Airway epithelial cell (primary cell): ENCODE measurements at places on chromosomes 6 and 20. TPM values are rescaled to one million over a fixed set of nuclear protein-coding genes. Genes with fewer than 3 reads are reported as not detected.

Gene CLPSL2
- 5.1 TPM in 1 of 2 replicates, not detected in the other for total RNA-seq

Gene KHDC1
- 1.4 and 1.7 TPM in 2 replicates for total RNA-seq

Gene HACE1
- total RNA-seq, result 6.7 and 10.2 TPM in 2 replicates

Gene ACSS1
- total RNA-seq, result 1.3 and 2.8 TPM in 2 replicates

Gene KIF13A
- 32.8 and 39.0 TPM in 2 replicates for total RNA-seq

Gene FOXC1
- 7.9 and 11.6 TPM in 2 replicates for total RNA-seq

Gene KIAA0408
- 0.28 TPM in 1 of 2 replicates, not detected in the other for total RNA-seq

Gene PROCR
- 74.8 and 97.8 TPM in 2 replicates for total RNA-seq

Gene TPD52L1
- total RNA-seq, result 102 and 114 TPM in 2 replicates

Gene RIPOR2
- 0.21 TPM in 1 of 2 replicates, not detected in the other for total RNA-seq

Gene SLC22A3
- 2.2 and 2.3 TPM in 2 replicates for total RNA-seq

Gene OR12D3
- total RNA-seq, result not detected in 2 replicates

Gene RAB32
- total RNA-seq, result 42.1 and 47.6 TPM in 2 replicates

Gene SMPDL3A
- 7.5 and 9.1 TPM in 2 replicates for total RNA-seq

Gene DEFB132
- not detected in 2 replicates for total RNA-seq

Gene ULBP1
- 0.05 and 0.28 TPM in 2 replicates for total RNA-seq

Gene DNAH8
- total RNA-seq, result not detected in 2 replicates

Gene TMEM14A
- total RNA-seq, result 43.4 and 52.3 TPM in 2 replicates

Gene RIN2
- 39.3 and 51.2 TPM in 2 replicates for total RNA-seq

Gene L3MBTL3
- total RNA-seq, result 4.5 and 6.6 TPM in 2 replicates

Gene GSTA3
- total RNA-seq, result not detected in 2 replicates

Gene C6orf141
- total RNA-seq, result 13.3 and 14.0 TPM in 2 replicates

Gene LST1
- total RNA-seq, result not detected in 2 replicates

Gene FAM83C
- total RNA-seq, result 1.2 and 3.2 TPM in 2 replicates

Gene EFCAB8
- not detected in 2 replicates for total RNA-seq

Gene ID4
- total RNA-seq, result 1.3 and 2.1 TPM in 2 replicates

Gene RTN4IP1
- 9.2 and 9.5 TPM in 2 replicates for total RNA-seq

Gene QKI
- total RNA-seq, result 55.1 and 58.7 TPM in 2 replicates

Gene PAQR8
- total RNA-seq, result 4.1 and 5.6 TPM in 2 replicates

Gene KHDRBS2
- not detected in 2 replicates for total RNA-seq

Gene RAMACL
- total RNA-seq, result 0.05 and 0.21 TPM in 2 replicates

Gene TP53TG5
- total RNA-seq, result not detected in 2 replicates

Gene PI16
- total RNA-seq, result not detected in 2 replicates

Gene KIAA1755
- total RNA-seq, result not detected in 2 replicates

Gene TINAG
- total RNA-seq, result not detected in 2 replicates

Gene FOXS1
- not detected in 2 replicates for total RNA-seq

Gene HLA-DMA
- 0.28 and 1.6 TPM in 2 replicates for total RNA-seq

Gene CHRNA4
- total RNA-seq, result not detected in 2 replicates

Gene CRISP2
- not detected in 2 replicates for total RNA-seq

Gene BCAS1
- 0.46 and 1.6 TPM in 2 replicates for total RNA-seq

Gene MEA1
- total RNA-seq, result 83.5 and 84.1 TPM in 2 replicates

Gene APOBEC2
- total RNA-seq, result 0.63 TPM in 1 of 2 replicates, not detected in the other

Gene TAGAP
- total RNA-seq, result 0.07 and 0.42 TPM in 2 replicates

Gene SLC22A2
- total RNA-seq, result not detected in 2 replicates

Gene LY6G6F
- total RNA-seq, result not detected in 2 replicates

Gene VEGFA
- 79.4 and 102 TPM in 2 replicates for total RNA-seq

Gene HLA-DOA
- 0.07 TPM in 1 of 2 replicates, not detected in the other for total RNA-seq

Gene NUP153
- total RNA-seq, result 19.6 and 24.3 TPM in 2 replicates

Gene HSPA12B
- total RNA-seq, result 0.14 TPM in 1 of 2 replicates, not detected in the other

Gene FERMT1
- 26.7 and 37.3 TPM in 2 replicates for total RNA-seq

Gene TPBG
- 80.9 and 99.7 TPM in 2 replicates for total RNA-seq

Gene RCAN2
- not detected in 2 replicates for total RNA-seq

Gene CCN6
- 0.14 and 0.88 TPM in 2 replicates for total RNA-seq

Gene RPP21
- total RNA-seq, result 97.3 and 106 TPM in 2 replicates
